ENCODE measurements at places on chromosomes 13 and 19.

- DNase-seq: no peak
Measured at GRCh38 chr13:23655321-23655720, 85.1 kb downstream of the TNFRSF19 start.

- DNase-seq: no peak
Measured at GRCh38 chr19:10861103-10861651, 10.2 kb upstream of the CARM1 start.

- DNase-seq: no peak
Measured at GRCh38 chr19:46978171-46978869, 41.3 kb upstream of the NPAS1 start.

DNA sequence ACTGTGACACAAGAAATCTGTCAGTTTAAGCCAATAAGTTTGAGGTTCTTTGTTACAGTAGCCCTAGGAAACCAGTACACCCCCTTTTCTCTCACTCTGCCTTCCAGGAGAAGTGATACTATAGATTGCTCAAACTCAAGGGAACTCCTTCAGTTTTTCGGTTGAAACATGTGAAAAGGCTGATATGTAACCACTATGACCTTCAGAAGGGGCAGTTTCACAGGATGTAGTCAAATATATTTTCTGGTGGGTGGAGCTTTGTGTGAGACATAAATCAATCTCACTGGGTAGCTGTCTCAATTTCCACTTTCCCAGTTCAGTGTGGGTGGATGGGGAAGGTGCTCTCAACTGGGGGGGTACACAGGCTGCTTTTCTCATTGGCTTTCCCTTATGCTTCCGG is 41.7 kb downstream of the HTR2A start:
- no peak for DNase-seq

- DNase-seq: no peak
Measured at GRCh38 chr13:104487006-104487405, 1420.8 kb upstream of the SLC10A2 start.

GRCh38 chr13:21164631-21165030 is 11.7 kb downstream of the SKA3 start:
- DNase-seq: no peak

- no peak for DNase-seq
Measured at GRCh38 chr19:1773184-1773583, 19.9 kb downstream of the ONECUT3 start.

- DNase-seq: no peak
Measured at GRCh38 chr13:84279166-84279565, 396.9 kb upstream of the SLITRK1 start.

DNA sequence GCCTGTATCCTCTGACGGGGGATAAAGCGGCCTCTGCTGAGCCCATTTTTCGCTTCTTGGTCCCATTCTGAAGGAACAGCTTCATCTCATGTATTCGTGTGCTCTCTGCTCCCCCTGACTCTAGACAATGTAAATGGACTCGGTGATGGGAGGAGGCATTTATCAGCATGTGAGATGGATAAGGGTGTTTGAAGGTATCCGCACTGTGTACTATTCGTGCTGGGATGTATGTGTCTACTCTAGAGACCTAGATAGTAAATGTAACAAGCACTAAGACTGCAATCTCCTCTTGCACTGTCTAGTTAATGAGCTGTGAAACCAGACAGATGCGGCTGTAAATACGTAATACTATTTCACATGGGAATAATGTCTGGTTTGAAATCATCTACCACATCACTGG is 134.6 kb upstream of the ARGLU1 start:
- DNase-seq: no peak

- DNase-seq: no peak
Measured at GRCh38 chr13:32588736-32589135, 2.5 kb downstream of the PDS5B start.

GRCh38 chr13:82681535-82681934 is 1200.7 kb downstream of the SLITRK1 start:
- no peak for DNase-seq

- no peak for DNase-seq
Measured at GRCh38 chr19:14916848-14917247, 24.4 kb upstream of the OR7C2 start.

DNA sequence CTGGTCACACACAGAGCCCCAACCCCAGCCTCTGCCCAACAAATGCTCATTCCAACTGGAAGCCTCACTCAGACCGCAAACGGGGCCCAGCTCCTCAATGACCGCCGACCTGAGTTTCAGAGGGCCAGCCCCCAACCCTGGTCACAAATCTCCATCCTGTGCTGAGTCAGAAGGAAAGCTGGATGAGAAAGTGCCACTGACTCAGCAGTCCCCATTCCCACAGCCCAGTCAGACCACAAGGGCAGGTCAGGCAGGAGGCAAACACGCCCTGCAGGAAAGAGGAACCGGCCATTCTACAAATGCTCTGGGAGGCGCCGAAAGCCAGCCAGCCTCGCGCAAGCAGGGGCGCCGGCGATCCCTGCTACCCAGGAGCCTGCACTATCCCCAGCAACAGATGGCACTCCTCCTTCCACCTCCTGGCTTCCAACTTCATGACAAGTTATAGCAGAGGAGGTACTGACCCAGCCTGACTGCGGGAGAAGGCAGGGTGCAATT is 14.1 kb upstream of the PRKD2 start:
- DNase-seq: no peak

DNA sequence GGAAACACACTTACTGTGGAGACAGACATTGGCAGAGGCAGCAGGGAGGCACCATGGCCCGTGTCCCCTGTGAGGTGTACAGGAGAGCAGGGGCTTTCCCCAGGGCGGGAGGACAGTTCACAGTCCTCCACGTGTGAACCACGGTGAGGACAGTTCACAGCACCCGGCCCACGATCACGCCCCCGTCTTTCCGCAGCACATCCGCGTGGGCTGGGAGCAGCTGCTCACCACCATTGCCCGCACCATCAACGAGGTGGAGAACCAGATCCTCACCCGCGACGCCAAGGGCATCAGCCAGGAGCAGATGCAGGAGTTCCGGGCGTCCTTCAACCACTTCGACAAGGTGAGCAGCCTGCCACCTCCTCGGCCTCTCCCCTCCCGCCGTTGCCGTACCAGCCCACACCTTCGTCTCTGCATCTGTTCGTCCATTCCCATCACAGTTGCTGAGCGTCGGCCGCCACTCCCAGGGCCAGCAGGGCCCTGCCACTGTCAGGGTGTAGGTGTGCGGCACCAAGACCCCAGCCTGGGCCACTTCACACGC is 17.4 kb downstream of the CAPN12 start:
- DNase-seq: no peak

DNA sequence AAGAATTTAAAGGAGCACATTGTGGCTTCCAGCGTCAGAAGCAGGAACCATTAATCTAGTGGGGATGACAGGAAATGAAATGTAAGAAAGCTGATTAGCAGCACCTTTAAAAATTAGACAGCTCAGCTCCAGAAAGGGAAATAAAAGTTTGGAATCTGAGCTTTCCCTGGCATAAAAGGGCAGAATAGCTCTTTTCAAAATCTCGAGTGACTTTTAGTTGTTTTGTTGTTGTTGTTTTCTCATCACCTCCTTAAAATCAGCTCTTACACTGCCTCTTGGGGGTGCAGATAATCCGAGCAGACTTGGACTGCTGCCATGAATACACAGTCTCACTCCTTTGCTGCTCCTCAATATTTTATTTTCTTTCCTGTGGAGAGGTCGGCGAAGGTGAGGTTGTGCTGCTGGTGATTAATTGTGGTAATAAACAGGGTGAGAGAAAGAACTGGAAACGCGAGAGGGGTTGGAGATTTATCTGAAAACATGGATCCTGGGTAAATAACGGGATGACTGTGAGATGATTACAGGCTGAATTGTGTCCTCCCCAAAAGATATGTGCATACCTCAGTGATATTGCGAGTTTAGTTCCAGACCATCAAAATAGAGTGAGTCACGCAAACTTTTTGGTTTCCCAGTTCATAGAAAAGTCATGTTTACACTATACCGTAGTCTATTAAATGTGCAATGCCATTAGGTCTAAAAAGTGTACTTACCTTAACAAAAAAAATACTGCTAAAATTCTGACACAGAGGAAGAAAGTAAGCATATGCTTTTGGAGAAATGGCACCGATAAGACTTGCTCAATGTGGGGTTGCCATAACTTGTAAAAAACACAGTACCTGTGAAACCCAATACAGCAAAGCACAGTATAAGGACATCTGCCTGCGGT is 787.7 kb downstream of the UQCRFS1 start:
- DNase-seq: no peak

DNA sequence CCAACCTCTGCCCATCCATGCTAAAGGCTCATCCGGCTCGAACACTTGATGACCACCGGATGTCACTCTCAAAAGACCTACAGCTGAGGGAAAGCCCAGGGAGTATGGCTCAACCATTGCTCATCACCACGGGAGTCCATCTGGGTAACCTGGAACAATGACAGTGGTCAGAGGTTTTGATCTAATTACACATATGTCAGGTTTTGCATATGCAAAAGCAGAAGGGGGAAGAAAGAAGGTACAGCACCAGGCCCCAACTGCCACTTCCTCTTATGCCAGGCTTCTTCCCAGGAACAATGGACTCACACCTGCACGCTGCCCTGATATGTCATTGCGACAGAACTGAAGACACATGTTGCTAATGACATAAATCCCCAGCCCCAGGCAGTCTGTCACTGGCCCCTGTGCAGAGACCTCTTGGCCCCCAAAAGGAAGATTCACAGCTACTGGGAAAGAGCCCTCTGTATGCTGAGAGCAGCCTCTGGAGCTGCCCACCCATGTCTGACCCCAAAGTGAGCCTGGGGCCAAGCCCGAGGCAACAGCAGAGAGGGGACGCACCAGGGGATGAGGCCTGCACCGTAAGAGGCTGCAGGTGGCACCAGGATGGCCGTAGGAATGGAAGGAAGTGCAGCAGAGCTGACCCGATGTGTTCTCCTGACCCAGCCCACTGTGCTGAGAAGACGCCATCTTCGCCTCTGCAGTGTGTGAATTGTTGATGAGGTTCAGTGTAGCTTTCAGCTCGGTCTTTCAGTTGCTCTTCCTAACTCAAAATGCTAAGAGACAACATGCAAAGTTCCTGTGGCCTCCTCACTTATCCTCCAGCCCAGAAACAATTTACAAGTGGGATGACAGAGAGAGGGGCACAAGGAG is 26.3 kb downstream of the EPS15L1 start:
- no peak for DNase-seq

DNA sequence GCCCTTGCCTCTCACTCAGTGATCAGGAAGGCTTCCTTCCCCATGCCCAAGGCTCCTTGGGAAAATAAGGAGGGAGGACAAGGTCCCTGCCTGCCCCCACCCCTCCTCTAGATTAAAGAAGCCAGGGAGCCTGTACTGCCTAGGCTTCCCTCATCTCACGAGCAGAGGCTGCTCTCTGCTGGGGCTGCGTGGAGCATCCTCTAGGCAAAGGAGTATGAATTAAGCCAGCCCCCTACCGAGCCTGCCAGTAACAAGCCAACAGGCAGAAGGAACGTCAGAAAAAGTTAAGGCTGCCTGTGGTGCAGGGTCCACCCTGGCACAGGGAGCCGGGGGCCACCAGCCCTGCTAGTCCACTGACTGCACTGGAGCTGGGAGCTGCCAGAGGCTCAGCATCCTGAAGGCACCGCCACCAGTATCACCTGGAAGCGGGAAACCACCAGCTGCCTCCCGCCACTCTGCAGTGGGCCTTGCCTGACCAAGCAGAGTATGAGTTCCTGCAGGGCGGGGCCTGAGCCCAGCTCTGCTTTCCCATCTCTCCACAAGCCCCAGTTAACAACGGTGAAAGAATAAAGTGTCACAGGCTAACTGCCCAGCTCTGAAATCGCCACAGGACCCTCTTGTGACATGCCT is 6.8 kb downstream of the NAPA start:
- no peak for DNase-seq

DNA sequence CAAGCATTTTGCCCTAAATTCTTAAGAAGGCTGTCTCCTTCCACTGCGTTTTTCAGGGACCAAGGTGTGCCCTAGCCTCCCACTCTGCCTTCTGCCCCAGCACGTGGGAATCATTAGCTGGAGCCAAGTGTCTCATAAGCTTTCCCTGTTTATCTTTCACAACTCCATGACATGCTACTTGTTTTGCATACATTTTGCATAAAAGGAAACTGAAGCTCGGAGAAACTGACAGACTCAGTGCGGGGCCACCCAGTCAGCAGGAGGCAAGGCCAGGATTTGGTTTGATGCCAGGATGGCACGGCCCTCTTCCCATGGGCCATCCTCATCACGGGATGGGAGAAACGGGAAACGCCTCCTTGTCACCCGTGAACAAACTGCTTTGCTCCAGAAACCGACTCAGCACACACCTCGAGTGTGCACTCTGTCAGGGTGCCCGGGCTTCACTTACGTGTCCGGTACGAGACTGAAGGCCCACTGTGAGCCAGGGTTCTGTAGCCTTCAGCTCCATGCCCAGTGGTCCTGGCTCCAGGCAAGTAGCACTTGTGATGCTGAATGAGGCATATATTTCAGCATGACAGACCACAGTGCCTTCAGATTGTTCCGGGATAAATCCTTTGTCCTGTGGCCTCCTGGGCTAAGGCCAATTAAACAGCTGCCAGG is 9.6 kb downstream of the CEBPA start:
- no peak for DNase-seq

- no peak for DNase-seq
Measured at GRCh38 chr13:39982745-39983144, 327.3 kb downstream of the COG6 start.

- no peak for DNase-seq
Measured at GRCh38 chr13:109642358-109642757, 144.0 kb downstream of the IRS2 start.

DNA sequence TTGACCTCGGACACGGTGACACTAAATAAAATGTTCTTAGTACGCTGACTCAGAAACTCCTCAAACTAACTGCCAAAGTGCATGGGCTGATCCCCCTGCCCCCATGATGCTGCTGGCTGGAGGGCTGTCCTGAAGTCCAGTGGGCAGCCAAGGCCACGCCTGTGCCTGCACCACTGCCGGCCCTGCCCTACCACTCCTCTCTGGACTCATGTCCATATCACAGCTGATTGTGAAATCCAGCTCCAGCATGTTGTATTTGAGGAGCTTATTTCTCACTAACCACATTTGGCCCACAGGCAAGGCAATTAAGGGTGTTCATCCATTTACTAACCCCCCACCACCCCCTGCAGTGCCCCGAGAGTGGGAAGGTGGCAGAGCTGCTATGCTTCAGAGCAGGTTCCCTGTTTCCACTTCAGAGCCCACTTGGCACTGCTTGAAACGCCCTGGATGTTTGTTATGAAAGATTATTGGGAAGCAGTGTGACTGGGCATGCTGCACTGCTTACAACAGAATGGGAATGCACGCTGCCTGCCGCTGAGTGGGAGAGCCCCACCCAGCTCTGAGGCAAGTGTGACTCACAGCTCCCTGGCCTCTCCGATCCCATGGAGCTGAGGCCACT is 114.0 kb downstream of the UQCRFS1 start:
- no peak for DNase-seq

DNA sequence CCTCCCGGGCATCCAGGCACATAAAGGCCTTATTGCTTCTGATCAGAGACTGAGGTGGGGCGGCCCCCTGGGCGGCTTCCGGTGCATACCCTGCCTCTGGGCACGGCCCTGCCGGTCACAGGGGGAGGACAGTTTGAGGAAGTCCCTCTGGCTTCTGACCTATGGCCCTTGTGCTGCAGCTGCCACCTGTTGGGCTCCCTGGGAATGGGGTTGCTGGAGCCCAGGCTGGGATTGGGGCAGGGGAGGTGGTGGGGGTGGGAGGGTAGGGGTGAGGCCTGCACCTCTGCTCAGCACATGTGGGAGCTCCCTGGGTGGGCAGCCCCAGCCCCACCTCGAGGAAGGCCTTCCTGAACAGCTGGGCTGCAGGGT is 10.7 kb downstream of the ANO8 start:
- no peak for DNase-seq

Data from stimulated activated CD4-positive, alpha-beta T cell treated with anti-CD3 and anti-CD28 coated beads, Interleukin-2, amount 100 ng/mL, for 48 hours (primary cell).